ENCODE measurements at places on chromosomes 11 and 22. TPM values are rescaled to one million over a fixed set of nuclear protein-coding genes. Genes with fewer than 3 reads are reported as not detected.

The CECR2 gene
- total RNA-seq: 0.18 TPM

The APOA4 gene
- not detected for total RNA-seq

DNA sequence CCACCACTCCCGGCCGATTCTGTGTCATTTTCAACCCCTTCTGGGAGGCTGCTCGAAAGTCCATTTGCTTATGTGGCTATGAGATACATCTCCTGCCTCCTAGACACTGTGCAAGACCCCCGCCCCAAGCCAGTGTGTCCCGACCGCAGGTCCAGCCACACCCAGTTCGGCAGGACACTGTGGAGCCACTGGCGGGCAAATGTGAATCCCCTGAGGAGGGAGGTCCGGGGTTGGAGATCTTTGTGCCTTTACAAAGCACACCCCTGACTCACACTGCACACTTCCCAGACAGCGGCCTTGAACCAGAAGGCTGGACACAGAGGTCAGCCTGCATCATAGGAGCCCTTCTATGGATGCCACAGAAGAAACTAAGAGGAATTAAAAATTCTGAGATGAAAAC lies 17.4 kb downstream of the FXYD6 start:
- DNase-seq: no peak

The POLD3 gene
- 50.1 TPM for total RNA-seq

GRCh38 chr22:42964994-42965699 lies 49.8 kb downstream of the PACSIN2 start:
- DNase-seq: no peak

The SLC22A25 gene
- not detected for total RNA-seq

GRCh38 chr11:66696146-66696545 lies 18.5 kb upstream of the RBM4B start:
- no peak for DNase-seq

DNA sequence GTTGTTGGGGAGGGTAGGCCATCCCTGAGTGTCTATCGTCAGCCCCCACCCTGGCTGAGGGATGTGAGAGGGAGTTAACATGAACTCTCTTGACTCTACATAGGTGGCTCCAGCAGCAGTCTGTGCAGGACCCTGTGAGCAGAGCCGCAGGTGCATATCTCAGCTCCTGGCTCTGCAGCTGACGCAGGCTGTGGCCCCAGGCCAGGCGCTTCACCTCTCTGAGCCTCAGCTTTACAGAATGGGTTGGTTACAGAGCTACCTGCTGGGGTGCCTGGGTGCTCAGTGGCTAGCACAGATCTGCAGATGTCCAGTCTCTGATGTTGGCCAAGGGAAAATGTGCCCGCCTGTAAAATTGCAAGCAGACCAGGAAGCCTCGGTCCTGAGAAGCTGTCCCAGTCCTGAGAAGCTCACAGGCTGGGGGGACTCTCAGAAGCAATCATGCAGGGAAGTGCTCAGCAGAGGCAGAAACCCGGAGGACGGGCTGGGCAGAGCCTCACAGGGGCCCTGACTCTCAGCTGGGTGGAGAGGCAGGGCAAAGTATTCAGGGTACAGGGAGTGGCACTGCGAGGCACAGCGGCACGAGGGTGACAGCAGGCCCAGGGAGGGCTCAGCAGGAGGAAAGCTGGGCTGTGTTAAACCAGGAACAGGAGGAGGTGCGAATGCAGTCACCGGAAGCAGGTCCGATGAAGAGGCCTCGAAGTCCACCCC lies 15.9 kb upstream of the LRP5 start:
- no peak for DNase-seq

GRCh38 chr22:24302591-24302990 lies 32.0 kb downstream of the SPECC1L start:
- no peak for DNase-seq

The BDNF gene
- total RNA-seq: not detected

DNA sequence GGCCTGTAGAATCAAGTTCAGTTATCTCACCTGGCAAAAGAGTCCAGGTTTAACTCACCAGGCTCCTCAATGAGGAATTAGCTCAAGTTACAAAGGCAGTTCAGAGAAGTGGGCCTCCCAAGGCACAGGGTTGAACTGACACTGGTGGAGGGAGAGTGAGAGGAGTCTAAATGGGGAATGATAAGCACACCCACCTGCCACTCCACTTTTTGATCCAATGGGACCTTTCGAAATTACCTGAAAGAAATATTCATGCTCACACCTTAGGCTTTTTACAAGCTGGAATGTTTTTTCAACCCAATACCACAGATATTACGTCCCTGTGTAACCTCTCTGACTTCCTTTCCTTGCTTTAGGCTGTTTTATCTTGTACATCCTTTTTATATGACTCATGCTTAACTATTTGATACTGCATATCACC lies 642.7 kb upstream of the TENM4 start:
- no peak for DNase-seq

GRCh38 chr22:27740202-27740748 lies 61.3 kb downstream of the MN1 start:
- no peak for DNase-seq

DNA sequence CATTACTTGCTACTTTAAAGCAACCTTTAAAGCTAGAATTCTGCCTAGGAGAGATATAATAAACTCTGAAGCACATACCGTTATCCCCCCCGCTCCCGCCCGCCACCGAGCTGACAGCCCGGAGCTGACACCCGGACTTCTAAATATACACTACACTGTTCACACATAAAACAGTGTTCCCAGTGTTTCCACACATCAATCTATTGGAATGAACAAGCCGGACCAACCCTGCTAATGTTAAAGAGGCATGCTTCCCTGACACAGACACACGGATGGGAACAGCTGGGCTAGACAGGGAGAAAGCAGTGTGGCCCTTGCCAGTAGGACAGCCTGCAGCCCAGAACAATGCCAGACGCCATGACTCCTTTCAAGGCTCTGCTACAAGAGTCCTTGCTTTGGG lies 108.4 kb upstream of the CSNK2A3 start:
- DNase-seq: no peak
